NCI-H187 (cell line): ENCODE measurements at places on chromosomes 6 and 20.

DNA sequence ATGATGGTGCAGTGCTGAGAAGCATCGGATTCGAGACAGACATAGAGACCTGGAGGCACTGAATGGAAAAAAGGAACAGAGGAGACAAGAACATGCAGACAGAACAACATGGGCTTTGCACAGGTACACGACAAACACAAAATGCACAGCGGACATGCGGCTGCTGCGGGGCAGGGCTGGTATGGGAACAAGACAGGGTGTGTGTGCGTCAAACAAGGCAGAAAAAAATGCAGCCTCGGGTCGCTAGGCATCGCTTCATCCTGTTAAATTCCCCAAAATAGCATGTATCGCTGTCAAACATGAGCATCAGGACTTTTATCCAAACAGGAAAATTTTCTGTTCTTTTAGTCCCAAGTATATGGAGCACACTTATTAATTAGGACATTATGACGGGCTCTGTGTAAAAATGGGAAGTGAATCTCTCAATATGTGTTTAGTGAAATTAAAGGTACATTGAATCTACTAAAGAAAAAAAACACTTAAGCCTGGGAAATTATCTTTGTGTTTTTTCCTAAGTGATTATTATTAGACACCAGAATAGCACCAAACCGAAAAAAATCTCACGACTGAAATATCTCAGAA, 36.1 kb upstream of the TBXT start:
- no peak for DNase-seq

GRCh38 chr6:104928141-104928540, 28.8 kb upstream of the LIN28B start:
- no peak for DNase-seq

DNA sequence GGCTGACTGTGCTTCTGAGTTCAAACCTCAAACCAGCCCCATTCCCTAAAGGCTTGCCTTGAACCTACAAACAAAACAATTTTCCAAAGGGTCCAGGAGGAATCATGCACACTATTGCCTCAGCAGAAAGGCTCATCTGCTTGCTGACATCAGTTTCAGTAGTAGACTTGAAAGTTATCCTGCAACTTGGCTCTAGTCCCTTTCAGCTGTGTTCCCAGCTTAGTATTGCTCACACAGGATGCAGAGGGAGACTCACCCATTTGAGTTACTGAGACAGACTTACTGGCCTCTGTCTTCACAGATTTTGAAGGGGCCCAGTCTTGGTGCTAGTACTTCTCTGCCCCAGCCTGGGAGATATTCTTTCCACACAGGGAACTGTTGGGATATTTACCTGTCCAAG, 38.5 kb upstream of the TFB1M start:
- no peak for DNase-seq

DNA sequence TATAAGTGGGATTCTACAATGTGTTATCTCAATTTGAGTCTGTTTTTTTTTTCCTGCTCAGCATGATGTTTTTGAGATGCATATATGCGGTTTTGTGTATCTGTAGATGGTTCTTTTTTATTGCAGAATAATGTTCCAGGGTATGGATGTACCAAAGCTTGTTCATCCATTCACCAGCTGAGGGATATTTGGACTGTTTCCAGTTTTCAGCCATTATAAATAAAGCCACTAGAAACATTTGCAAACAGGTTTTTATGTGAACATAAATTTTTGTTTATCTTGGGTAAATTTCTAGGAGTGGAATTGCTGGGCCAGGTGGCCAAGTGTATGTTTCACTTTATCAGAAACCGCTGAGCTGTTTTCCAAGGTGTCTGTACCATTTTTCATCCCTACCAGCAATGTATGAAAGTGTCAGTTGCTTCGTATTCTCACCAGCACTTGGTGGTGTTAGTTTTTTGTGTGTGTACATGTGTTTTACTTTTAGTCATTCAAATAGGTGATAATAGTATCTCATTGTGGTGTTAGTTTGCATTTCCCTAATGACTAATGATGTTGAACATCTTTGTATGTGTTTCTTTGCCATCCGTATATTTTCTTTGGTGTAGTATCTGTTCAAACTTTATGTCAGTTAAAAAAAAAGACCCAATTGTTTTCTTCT, 124.2 kb downstream of the CEBPB start:
- no peak for DNase-seq

DNA sequence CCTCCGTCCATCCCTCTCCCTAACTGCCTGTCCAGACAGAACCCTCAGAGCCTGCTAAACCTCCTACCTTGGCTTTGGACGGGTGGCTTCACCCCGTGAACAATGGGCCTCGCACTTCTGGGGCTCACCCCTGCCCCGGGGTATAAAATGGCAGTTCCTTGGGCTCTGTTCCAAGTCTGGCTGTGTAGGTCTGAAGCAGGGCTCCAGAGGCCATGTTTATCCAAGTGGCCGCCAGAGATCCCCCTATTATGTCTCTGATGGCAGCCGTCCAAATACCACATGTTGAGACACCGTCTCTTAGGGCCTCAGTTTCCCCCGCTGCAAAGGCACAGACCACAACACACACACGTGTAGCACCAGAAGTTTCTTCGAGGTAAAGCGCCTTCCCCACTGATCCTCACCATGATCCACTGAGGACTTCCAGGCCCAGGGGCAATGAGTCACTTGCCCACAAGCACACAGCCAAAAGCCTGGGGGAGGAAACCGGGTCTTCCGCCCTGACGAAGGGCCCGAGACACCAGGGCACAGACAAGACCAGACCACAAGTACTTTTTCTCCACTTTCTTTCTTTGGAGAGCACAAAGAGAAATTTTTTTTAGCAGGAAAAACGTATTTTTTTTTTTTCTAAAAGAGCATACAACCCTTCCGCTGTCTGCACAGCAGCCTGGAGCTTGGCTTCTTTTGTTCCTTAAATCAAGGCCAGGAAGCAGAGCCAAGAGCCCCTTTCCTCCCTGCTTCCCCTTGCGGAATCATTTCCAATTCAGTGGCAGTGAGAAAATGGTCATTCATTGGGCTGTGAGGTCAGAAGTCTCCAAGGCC, 11.8 kb downstream of the CPNE5 start:
- DNase-seq, result no peak

- DNase-seq, result no peak
Observed at GRCh38 chr6:156556811-156557210, 220.4 kb upstream of the ARID1B start.

- DNase-seq, result no peak
Observed at GRCh38 chr20:17558154-17558940, 11.5 kb upstream of the DSTN start.

DNA sequence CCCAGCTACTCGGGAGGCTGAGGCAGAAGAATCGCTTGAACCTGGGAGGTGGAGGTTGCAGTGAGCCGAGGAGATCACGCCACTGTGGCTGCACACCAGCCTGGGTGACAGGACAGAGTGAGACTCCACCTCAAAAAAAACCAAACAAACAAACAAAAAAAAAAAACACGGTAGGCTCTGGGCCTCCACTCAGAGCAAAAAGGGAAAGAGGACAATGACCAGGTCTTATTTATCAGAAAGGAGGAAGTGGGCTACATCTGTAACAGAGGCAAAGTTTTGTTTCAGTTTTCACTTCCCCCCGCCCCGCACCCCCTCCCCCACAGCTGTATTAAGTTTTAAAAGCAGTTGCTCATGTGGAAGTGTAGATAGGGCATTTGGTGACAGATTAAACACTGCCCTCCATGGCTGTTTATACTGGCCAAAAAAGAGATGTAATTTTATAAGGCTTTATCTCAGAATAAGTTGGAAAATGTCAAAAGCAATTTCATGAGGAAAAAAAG, 114.6 kb downstream of the RCAN2 start:
- no peak for DNase-seq

DNA sequence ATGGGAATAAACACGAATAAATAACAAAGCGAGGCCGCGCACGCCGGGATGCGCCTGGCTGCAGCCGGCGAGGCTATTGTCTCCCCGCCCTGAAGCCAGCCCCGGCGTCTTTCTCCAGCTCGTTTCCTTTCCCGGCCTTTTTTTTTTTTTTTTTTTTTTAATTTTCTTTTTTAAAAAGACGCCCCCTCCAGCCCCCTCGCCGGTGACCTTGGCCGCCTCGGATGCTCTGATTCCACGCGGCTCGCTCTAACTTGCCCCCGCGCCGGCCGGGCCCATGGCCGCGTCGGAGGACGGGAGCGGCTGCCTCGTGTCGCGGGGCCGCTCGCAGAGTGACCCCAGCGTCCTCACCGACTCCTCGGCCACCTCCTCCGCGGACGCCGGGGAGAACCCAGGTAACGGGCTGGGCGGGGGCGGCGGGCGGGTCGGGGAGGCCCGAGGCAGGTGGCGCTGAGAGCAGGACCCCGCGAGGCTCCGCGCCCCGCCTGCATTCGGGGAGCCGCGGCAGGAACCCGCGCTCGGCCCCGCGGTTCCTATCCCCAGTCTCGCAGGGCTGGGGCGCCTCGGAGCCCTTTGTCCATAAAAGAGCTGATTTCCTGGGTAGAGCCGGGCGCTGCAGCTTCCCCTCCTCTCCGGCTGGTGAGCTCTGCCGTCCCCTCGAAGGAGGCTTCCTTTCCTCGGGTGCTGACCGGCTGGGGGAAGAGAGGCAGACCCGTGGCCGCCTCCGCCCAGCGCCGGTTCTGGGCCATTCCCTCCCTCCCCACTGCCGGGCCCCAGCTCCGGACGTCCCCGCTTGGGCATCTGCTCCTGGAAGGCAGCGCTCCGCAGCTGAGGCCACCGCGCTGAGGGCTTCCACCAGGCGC, 631 bp downstream of the PHACTR3 start:
- DNase-seq, result no peak

DNA sequence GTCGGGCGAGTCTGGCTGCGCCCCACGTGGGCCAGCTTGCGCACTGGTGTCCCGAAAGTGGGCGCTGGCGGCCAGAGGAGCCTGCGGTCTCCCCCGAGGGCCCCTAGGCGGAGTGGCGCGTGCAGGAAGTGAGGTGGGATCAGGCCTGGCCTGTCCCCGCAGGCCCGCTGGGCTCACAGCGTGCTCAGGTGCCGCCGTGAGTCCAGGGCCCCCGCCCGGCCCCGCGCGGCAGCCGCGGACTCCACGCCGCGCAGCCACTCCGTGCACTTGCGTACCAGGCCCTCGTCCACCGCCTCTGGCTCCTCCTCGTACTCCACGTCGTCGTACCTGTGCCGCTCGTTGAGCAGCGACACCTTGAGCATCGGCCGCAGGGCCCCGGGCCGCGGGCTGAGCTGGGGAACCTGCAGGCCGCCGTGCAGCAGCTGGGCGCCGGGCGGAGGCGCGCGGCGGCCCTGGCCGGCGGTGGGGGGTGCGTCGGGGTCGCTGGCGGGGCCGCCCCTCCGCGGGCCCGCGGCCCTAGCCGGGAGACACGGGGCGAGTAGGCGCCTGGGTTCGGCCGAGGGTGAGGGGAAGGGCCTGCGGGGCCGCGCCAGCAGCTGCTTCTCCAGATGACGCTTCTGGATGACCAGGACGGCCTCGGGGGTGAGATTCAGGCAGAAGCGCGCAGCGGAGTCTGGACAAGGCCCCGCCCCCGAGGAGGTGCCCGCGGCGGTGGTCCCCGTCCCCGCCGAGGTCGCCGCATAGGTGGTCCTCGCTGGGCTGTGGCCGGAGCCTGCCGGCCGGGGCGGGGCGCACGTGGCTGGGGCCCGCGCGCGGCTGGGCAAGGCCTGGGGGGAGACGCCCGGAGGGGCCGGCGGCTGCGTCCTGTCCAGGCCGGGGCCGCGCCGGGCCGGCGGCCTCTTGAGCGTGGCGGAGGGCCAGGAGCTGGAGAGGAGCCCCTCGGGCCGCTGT, 835 bp downstream of the PRR18 start:
- DNase-seq, result no peak

- DNase-seq, result no peak
Observed at GRCh38 chr6:55642366-55642765, 63.4 kb upstream of the HMGCLL1 start.

GRCh38 chr6:39905640-39905975, 28.7 kb downstream of the MOCS1 start:
- DNase-seq, result no peak

- no peak for DNase-seq
Observed at GRCh38 chr6:20246125-20246524, 33.9 kb upstream of the MBOAT1 start.

- no peak for DNase-seq
Observed at GRCh38 chr6:13488896-13489237, 1.5 kb upstream of the GFOD1 start.

- DNase-seq, result no peak
Observed at GRCh38 chr6:40955178-40955545, 83.9 kb downstream of the UNC5CL start.

DNA sequence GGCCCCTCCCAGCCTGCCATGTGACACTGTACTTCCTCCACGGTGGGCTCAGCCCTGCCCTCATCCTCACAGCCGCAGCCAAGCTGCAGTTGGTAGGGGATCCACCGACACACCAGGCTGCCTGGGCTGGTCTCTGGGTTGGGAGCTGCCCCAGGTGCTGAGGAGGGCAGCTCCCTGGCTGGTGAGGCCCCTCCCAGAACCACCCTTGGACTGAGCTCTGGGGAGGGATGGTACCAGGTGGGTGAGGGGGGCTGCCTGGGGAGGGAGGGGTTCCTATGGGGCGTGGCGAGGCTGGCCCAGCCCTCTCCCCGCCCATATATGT, 185 bp upstream of the TNFRSF6B start:
- no peak for DNase-seq

- no peak for DNase-seq
Observed at GRCh38 chr6:13195803-13196202, 132.5 kb downstream of the TBC1D7 start.

GRCh38 chr6:140809694-140810101, 1323.0 kb upstream of the GJE1 start:
- DNase-seq, result no peak

DNA sequence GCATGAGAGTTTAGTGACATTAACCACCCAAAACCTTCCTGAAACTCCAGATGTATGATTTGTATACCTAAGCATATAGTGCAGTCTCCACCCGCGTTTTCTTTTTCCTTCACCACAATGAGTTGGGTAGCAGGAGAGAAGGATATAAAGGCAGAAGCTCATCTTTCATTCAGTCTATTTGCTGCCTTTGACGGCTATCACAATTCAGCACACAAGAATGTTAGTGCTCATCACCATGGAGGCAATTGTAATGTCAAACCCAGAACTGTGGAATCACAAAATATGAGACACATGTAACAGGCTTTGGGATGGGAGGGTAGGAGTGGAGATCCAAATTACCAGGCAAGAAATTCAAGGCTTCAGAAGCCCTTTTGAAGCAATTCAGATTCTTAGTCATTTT, 17.6 kb downstream of the ZHX3 start:
- no peak for DNase-seq

GRCh38 chr20:32050851-32051556, 1.0 kb upstream of the HCK start:
- DNase-seq, result no peak

- DNase-seq, result no peak
Observed at GRCh38 chr6:152176268-152176667, 368.8 kb downstream of the ESR1 start.

- DNase-seq, result no peak
Observed at GRCh38 chr6:105102186-105102585, 77.6 kb downstream of the POPDC3 start.

- no peak for DNase-seq
Observed at GRCh38 chr6:44253307-44254101, 3.8 kb downstream of the SLC35B2 start.

DNA sequence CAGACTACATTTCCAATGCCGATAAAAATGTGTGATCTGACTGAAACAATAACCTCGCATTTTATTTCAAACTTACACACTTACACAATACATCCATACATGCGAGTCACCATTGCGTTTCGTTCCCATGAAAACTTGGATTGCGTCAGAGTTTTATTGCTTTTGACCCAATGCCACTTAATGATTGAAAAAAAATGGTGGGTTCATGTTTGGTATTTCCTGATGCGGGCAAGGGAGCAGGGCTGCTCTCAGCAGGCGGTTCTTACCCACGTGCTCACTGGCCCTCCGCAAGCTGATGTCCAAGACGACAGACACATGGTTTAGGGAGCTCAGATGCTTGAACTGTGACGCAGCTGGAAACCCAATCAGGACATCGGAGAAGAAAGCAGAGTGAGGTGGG, 281.0 kb upstream of the SULF2 start:
- DNase-seq, result no peak

GRCh38 chr6:144265390-144265789, 19.7 kb upstream of the UTRN start:
- DNase-seq, result no peak
